Neural progenitor cell (in vitro differentiated cells): ENCODE measurements at places on chromosomes 1 and 21.
A peak's percentile ranks its signal among the peaks of the same experiment; 100 is the strongest.

- DNase-seq, result no peak
Measured at GRCh38 chr1:162407539-162407938, 4.4 kb downstream of the SH2D1B start.

DNA sequence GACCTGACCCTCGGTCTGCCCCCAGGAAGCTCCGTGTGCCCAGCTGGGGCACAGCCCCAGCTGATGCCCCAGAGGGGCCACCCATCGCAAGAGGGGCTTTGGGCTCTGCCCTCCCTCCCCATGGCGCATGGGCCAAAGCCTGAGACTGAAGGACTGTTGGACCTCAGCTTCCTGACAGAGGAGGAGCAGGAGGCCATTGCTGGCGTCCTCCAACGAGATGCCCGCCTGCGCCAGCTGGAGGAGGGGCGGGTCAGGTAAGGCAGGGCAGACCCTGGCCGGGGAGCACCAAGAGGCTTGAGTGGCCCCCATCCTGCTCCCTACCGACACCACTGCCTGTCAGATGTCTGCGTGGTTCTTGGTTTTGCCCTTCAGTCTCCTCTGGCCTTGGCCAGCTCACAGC lies 3.5 kb downstream of the SYTL1 start:
- DNase-seq, result no peak

- DNase-seq, result no peak
Measured at GRCh38 chr1:30706528-30706927, 16.9 kb downstream of the MATN1 start.

DNA sequence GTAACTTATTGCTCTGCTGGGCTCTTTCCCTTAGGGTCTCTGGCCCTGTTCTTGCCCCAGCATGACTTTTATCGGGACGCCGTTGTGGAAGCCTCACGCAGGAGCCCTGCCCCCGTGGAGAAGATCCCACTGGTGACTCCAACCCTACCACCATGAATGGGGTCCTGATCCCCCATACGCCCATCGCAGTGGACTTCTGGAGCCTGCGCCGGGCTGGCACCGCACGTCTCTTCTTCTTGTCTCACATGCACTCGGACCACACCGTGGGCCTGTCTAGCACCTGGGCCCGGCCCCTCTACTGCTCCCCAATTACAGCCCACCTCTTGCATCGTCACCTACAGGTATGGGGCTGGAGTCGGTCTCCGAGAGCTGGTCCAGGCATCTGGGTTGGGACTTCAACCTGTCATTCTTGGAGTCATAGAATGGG lies 322 bp downstream of the DCLRE1B start:
- DNase-seq, result peak; percentile 63

- DNase-seq, result peak; percentile 1
Measured at GRCh38 chr1:910881-911721, 12.6 kb upstream of the SAMD11 start.

DNA sequence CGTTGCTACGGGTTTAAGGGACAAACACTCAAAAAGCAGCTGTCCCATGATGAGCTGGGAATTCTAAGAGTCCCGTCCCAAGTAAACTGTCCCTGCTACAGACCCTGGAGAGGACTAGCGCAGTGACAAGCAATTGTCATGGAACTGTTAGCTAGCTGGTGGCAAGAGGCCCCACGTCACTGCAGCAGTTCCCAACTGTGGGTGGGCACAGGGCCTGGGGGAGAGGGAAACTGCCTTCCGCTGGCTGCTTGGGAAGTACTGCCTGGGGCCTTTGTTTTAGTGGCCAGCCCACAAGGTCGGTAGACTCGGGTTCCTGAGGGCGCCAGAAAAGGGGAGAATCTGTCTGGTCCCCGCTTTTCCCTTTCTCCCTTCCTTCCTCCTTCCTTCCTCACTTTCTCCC lies 97.4 kb downstream of the LACTBL1 start:
- DNase-seq, result peak; percentile 59

DNA sequence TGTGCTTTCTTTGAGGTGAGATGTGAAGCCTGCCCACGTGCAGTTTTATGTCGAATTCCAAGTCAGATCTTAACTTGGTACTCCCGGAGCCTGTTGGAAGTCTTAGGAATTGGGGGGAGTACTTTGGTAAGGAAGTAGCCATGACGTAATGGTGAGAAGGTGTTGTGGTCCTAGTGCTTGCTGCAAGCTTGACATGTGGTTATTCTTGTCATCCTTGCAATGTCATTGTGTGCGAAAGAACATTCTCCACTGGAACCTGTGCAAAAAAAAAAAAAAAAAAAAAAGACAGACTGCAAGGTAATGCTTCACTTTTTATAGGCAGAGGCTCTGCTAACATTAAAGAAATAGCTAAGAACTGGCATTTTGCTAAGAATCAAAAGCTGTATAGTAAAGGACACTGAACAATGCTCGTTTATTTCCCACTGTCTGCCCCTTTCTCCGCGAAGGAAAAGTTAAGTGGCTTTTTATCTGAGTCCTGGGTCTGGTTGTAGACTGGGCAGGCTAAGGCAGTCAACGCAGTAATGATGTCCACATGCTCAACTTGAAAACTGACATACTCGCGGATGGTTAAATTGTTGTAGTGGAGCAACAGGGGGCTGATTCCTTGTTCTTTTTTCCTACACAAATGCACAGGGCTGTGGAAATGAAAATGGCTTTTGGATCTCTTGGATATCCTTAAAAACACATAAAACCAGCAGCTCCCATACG lies 2.1 kb downstream of the KAZN start:
- DNase-seq, result peak; percentile 31

DNA sequence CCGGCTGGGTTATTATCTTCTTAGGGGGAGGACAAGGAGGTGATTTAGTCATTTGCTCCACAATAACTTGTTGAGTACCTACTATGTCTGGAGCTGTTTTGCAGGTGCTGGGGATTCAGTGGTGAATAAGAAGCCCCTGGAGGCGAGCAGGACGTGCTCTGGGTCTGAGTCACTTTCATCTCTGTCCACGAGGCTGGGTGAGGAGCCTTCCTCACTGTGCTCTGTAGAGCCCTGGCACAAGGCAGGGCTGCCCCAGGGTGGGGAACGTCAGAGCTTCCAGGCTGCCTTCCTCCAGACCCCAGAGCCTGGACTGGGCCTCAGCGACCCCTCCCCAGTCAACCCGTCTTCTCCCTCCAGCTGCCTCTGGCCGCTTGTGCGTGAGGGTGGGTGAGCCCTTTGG lies 2.5 kb upstream of the PADI6 start:
- no peak for DNase-seq

DNA sequence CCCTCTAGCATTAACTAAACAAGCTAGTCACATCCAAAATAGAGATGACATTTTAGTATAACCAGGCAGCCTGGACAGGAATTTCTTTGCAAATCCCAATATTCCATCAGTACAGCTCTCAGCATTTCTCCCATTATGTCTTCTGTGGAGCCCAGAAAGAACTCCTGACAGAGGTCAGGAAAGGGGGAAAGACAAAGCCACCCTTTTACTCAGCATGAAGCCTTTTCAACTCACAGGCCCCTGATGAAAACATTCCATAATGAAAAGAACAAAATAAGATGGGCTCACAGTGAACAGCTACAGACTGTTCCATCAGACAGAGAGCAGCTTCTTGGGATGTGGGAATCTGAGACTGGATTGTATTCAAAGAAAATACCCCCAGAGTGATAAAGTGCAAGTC lies 80.6 kb downstream of the TEX35 start:
- peak; percentile 39 for DNase-seq

- DNase-seq, result peak; percentile 67
Measured at GRCh38 chr1:160062230-160062532, 7.8 kb downstream of the KCNJ10 start.

DNA sequence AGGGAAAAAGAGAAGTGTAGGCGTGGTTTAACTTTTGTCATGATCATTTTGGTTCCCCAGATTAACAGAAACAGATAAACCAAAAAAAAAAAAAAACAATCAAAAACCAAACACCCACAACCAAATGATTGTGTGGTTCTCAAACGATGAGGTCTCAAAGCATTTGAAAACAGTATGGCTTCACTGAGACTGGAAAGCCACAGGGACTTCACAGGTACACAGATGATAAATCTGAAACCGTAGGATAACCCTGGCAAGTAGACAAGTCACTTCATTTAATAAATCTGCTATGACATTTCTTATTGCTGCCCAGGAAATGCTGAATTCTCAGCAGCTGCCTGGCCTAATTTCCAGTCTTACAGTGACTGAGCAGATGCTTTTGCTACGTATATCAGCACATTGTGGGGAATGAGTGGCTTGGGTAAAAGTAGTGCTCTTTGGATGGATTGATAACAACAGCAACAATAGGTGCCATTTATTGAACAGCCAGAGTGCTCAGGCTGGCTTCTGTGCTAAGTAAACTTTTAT lies 6.1 kb downstream of the ST6GALNAC3 start:
- no peak for DNase-seq

- no peak for DNase-seq
Measured at GRCh38 chr1:114008993-114009392, 29.7 kb downstream of the OLFML3 start.

- no peak for DNase-seq
Measured at GRCh38 chr1:60841116-60842046, 241.0 kb upstream of the NFIA start.

GRCh38 chr1:72117621-72118020 lies 164.7 kb downstream of the NEGR1 start:
- no peak for DNase-seq

- no peak for DNase-seq
Measured at GRCh38 chr1:65398083-65398482, 22.4 kb upstream of the LEPR start.

DNA sequence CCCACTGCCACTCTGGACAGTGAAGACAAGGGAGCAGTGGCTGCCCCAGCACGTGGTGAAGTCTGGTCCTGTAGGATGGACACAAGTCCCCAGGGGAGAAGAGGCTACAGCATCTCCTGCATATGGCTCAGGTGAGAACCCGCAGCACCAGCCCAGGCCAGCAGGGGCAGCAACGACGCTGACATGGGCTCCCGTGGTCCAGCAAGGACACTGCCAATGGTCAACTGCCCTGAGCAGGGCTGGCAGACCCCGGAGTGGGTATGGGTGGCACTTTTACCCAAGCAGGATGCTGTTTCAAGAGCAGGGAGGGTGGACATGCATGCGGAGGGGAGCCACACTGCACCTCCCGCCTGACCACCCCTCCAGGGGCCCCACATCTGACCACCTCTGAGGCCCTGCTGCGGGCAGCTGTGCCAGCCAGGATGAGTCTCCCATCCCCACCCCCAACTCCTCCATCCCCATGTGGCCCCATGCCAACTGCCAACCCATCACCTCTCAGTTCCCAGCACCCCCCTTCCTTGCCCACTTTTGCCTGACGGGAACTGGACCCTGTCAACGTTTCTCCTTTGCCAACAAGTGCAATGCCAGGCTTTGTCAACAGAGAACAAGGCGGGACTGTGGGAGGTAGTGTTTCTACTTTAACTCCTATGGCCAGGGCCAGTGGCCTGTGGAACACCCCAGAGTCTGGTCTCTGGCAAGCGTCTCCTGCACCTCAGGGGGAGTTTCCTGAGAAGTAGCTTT lies 8.6 kb downstream of the MORN1 start:
- DNase-seq, result peak; percentile 71

DNA sequence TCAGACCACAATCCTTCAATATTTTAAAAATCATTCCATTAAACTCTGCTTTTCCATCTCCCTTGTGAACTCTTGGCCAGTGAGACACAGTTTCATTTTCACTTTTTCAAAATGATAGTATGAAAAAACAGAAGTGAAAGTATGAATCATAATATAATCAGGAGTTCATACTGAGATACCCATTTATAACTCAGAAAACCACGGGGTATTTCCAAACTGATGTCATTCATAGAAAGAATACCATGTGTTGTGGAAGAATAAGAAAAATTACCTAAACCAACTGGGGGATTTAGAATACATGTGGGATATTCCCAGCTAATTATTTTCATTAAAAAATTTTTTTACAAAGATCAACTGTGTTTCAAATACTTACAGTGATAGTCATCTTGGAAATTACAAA lies 149.9 kb downstream of the MRPL39 start:
- no peak for DNase-seq

GRCh38 chr1:51313961-51314777 lies 16.2 kb downstream of the TTC39A start:
- DNase-seq, result no peak
